B cell (primary cell): ENCODE measurements at places on chromosomes 16 and 17. TPM values are rescaled to one million over a fixed set of nuclear protein-coding genes. Genes with fewer than 3 reads are reported as not detected.

The GPR139 gene
- not detected in 2 replicates for total RNA-seq

The MAPK7 gene
- 33.6 and 34.0 TPM in 2 replicates for total RNA-seq

GRCh38 chr16:49972961-49973360 lies 52.1 kb upstream of the CNEP1R1 start:
- H3K36me3 ChIP-seq, result no peaks in the 10 kb centered on the region
- H3K27ac ChIP-seq, result no peak overlapping the region
- H3K4me1 ChIP-seq, result no peaks in the 10 kb centered on the region
- no peaks in the 10 kb centered on the region for H3K27me3 ChIP-seq
- DNase-seq, result no peak
- H3K4me3 ChIP-seq, result no peak overlapping the region

DNA sequence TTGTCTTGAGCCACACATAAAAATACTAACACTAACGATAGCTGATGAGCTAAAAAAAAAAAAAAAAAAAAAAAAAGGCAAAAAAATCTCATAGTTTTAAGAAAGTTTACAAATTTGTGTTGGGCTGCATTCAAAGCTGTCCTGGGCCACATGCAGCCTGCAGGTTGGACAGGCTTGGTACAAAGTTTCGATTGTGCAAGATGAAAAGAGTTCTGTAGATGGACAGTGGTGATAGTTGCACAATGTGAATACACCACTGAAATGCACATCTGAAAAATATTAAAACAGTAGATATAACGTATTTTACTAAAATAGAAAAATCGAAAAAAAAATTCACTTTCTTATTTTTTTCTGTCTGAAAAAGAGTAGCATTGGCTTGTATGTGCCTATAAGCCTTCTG lies 42.9 kb downstream of the AMFR start:
- no peak overlapping the region for H3K27ac ChIP-seq
- H3K36me3 ChIP-seq, result peaks cover 6% of the 10 kb centered on the region
- no peak overlapping the region for H3K4me3 ChIP-seq
- H3K4me1 ChIP-seq, result no peaks in the 10 kb centered on the region
- DNase-seq, result no peak

The ZNF629 gene
- 6.4 and 6.9 TPM in 2 replicates for total RNA-seq

DNA sequence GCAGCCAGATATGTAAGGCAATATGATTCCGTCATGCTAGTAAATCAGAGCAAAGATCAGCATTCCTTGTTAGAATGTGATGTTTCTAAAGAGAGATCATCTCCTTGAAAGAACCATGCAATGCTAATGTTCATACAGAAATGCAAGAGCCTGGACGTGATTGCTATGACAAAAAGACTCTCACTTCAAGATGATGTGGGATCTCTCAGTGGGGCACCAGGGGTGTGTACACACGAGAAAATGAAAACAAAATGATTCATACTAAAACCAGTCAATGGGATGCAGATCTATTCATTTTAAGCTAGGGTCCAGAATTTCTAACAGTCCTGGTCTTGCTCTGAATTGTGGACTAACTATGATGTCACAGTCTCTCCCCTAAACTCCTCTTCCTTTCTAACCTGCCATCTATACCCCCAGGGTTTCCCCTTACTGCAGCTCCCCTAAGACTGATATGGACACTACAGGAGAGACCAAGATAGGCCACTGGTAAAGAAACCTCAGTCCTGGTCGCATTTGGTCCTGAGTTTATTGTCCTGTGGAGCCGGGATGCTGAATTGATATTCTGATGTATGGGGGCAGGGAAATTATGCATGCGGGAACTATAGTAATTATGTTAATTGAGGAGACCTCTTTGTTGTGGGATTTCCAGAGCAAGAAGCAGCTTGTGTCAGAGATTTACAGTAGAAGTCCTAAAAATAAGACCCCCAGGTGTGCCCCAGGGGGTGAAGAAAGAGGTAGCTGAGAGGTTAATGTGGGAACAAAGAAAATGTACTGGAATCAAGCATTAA lies 179.0 kb downstream of the PMP22 start:
- H3K4me3 ChIP-seq, result no peak overlapping the region
- no peak for DNase-seq
- H3K36me3 ChIP-seq, result no peaks in the 10 kb centered on the region
- H3K27me3 ChIP-seq, result no peaks in the 10 kb centered on the region
- no peak overlapping the region for H3K27ac ChIP-seq

The SCNN1G gene
- total RNA-seq, result not detected in 2 replicates

GRCh38 chr16:17277981-17278381 lies 192.8 kb downstream of the XYLT1 start:
- DNase-seq, result peak; percentile 69
- H3K27ac ChIP-seq, result no peak overlapping the region
- H3K27me3 ChIP-seq, result no peaks in the 10 kb centered on the region
- H3K4me3 ChIP-seq, result no peak overlapping the region

The LSM12 gene
- total RNA-seq, result 31.2 and 36.5 TPM in 2 replicates

- peak overlapping the region; percentile 86 for H3K27ac ChIP-seq
- no peaks in the 10 kb centered on the region for H3K36me3 ChIP-seq
- H3K4me3 ChIP-seq, result peak overlapping the region; percentile 70
- H3K27me3 ChIP-seq, result no peaks in the 10 kb centered on the region
- H3K4me1 ChIP-seq, result peaks cover 14% of the 10 kb centered on the region
- DNase-seq, result no peak
These were observed 468 bp downstream of the FLYWCH2 start for GRCh38 chr16:2883458-2883908.

DNA sequence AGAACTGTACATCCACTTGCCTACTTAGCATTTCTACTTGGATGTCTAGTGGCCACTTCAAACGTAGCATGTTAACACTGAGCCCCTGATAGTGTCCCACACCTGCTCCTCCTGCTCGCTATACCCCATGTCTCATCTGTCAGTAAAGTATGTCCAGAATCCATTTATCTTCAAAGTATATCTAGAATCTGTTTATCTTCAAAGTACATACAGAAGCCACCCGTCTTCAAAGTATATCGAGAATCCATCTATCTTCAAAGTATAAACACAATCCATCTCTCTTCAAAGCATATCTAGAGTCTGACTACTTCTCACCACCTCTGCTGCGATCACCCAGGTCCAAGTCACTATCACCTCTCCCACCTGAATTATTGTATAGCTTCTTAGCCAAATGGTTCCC lies 43.8 kb downstream of the MYO1D start:
- no peaks in the 10 kb centered on the region for H3K36me3 ChIP-seq
- DNase-seq, result no peak
- peaks cover 23% of the 10 kb centered on the region for H3K4me1 ChIP-seq
- H3K4me3 ChIP-seq, result no peak overlapping the region

DNA sequence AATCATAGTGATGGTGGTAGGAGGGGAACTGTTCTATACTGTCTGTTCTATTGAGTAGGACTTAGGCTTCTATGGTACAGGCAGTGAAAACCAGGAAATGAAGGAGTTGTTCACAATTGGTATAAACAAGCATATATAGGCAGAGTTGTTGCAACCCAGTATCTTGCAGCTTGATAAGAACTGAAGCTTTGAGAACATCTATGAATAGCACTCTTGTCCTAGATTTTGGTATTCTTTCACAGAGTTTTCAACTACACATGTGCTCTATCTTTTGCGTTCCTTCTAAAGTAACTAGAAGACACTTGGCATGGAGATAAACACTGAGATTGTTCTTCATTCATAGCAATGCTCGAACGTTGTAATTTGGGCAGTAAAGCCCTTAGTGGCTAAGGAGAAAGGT lies 91.8 kb downstream of the KCNJ2 start:
- H3K27me3 ChIP-seq, result no peaks in the 10 kb centered on the region
- H3K27ac ChIP-seq, result no peak overlapping the region

- no peaks in the 10 kb centered on the region for H3K27me3 ChIP-seq
- no peak for DNase-seq
- no peak overlapping the region for H3K27ac ChIP-seq
- no peaks in the 10 kb centered on the region for H3K36me3 ChIP-seq
- H3K4me3 ChIP-seq, result no peak overlapping the region
These were observed 68.5 kb downstream of the BRIP1 start for GRCh38 chr17:61794792-61795191.

The CTRB1 gene
- total RNA-seq, result not detected in 2 replicates

DNA sequence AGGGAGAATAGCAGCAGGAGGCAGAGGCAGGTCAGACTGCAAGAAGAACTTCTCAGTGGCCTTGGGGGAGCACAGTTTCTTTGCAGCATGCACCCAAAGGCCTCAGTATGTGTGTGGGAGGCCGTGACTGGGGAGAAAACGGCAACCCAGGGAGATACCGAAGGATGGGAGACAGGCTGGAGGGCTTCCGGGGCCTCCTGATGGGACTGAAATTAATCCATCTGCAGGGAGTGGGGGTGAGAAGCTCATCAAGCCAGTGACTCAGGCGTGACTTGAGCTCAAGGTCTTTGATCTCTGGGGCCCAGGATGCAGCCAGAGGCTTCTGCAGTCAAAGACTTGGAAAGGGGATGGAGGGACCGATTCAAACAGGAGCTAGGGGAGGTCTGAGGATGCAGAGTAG lies 5.1 kb upstream of the C17orf113 start:
- DNase-seq, result no peak
- H3K27me3 ChIP-seq, result peaks cover 8% of the 10 kb centered on the region
- no peak overlapping the region for H3K4me3 ChIP-seq
- peaks cover 5% of the 10 kb centered on the region for H3K4me1 ChIP-seq
- no peak overlapping the region for H3K27ac ChIP-seq

GRCh38 chr17:77227461-77228240 lies 86.9 kb downstream of the SEC14L1 start:
- DNase-seq, result no peak
- no peak overlapping the region for H3K4me3 ChIP-seq
- no peaks in the 10 kb centered on the region for H3K36me3 ChIP-seq
- no peaks in the 10 kb centered on the region for H3K4me1 ChIP-seq
- H3K27me3 ChIP-seq, result no peaks in the 10 kb centered on the region
- H3K27ac ChIP-seq, result no peak overlapping the region

The NPIPA5 gene
- total RNA-seq, result 1.2 TPM in 1 of 2 replicates, not detected in the other

The SNAI3 gene
- 8.2 and 8.8 TPM in 2 replicates for total RNA-seq

DNA sequence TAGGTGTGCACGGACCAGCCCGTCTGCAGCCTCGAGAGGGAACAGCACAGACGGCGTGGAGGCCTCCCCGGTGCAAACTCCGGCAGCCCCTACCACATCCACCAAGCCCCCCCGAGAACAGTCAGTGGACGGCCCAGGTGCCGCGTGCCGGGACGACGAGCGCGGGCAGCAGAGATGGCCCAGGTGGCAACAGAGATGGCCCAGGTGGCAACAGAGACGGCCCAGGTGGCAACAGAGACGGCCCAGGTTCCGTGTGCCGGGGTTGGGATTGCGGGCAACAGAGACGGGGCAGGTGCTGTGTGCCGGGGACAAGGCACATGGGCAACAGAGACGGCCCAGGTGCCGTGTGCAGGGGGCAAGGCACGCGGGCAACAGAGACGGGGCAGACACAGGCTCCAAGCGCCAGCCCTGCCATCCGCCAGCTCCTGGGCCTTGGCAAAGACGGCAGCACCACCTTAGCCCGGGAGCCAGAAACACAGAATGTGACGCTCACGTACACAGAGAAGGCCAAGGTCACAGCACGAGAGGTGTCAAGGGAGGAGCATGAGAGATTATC lies 31.1 kb downstream of the RPH3AL start:
- no peak overlapping the region for H3K27ac ChIP-seq

GRCh38 chr17:31388351-31388750 lies 3.1 kb upstream of the RAB11FIP4 start:
- peaks cover 17% of the 10 kb centered on the region for H3K4me1 ChIP-seq
- H3K27ac ChIP-seq, result no peak overlapping the region
- no peaks in the 10 kb centered on the region for H3K36me3 ChIP-seq
- no peak overlapping the region for H3K4me3 ChIP-seq
- H3K27me3 ChIP-seq, result peaks cover 38% of the 10 kb centered on the region

DNA sequence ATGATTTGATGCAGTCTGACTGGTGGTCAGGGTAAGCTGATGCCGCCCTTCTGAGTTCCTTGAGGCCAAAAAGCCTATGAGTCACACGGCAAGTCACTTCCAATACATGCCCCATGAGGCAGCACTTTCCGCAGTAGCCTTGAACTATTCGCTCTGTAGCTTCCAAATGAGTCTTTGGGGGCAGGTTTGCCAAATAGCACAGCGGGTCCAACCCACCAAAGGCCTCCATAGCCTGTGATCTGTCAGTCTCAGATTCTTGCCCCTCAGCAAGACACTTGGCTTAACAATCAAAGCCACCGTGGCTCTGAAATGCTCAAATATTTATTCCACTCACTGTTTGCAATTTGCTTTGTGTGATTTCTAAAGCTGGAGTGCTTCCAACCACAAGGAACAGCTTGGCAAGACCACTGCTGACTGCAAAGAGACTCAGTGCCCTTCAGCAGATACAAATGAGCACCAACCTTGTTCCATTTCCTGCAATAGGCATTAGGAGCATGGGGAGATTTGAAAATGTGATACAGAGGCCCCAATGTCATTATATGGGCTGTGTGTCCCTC lies 45.4 kb downstream of the CLEC19A start:
- H3K36me3 ChIP-seq, result no peaks in the 10 kb centered on the region
- no peak overlapping the region for H3K27ac ChIP-seq
- no peak overlapping the region for H3K4me3 ChIP-seq
- no peaks in the 10 kb centered on the region for H3K4me1 ChIP-seq
